WERI-Rb-1 (cell line): ENCODE measurements at places on chromosomes 1 and 21.

- DNase-seq = peak; percentile 85
These were observed 31.0 kb downstream of the TNNT2 start for GRCh38 chr1:201346337-201346939.

- DNase-seq = no peak
These were observed 66.7 kb downstream of the RGL1 start for GRCh38 chr1:183871601-183872000.

DNA sequence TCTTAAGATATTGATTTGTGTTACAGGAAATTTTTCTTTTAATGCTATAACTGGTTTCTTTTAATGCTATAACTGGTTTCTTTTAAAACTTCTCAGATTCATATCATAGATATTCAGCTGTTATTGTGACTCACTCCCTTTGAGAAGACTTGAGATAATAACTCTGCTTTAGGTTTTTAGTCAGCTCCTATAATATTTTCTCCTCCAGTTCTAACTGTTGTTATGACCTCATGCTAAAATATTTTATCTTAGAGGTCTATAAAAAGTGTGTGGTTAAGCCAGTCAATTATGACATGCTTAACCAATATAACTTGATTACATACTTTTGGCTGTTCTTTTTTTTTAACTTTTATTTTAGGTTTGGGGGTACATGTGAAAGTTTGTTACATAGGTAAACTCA lies 280.2 kb downstream of the PTGER3 start:
- DNase-seq = no peak

GRCh38 chr21:43819511-43820405 lies 30.4 kb downstream of the RRP1 start:
- DNase-seq = no peak

DNA sequence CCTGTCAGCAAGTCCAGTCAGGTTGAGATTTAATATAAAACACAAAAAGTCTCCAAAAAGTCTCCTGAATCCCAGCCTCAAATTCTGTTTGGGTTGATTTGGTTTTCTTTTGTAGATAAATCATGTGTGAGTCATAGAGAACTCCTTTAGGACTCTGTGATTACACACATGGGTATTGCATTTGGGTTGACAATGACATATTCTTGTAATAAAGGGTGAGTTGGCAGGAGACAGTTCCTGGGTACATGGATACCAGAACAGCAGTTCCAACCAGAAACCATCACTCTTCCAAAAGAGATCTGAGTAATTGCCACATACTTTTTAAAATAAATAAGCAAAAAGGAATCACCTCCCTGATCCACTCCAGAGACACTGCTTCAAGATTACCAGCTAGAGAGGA lies 8.9 kb downstream of the CR2 start:
- no peak for DNase-seq

DNA sequence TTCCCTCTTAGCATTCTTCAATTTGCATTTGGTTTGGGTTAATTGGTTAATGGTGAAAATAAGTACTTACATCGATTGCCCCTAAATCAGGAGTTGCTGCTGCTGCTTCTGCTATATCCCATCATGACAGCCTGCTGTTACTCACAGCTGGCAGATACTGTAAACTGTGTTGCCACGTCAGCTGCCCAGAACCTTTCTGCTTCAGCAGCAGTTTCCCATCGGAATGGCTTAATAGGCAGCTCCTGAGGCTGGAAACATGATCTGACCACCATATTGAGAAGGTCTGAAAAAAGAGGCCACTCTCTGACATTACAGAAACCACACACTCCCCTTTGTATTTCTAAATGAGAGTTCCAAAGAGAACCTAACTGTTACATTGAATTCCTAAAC lies 14.3 kb upstream of the SEC16B start:
- no peak for DNase-seq

DNA sequence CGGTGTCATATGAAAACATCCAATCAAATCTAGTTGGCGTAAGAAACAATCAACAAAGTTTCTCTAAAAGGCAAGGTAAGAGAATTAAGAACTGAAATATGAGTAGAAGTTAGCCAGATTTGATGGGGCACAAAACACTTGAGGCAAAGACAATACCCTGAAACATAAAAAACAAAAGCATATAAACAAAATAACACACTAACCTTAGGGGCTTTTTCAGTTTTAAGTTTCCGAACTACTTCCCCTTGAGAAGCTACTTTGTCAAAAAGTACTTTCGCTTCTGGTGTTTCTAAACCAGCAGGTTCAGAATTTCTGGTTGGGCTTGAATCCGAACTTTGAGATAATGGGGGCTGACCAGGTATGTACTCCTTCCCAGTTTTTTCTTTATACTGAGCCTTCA lies 57.9 kb downstream of the EPRS1 start:
- no peak for DNase-seq
